Activated gamma-delta T cell treated with Interleukin-2 at 50 U/mL for 16 hours (primary cell): ENCODE measurements at places on chromosomes 1 and 21.
A peak's percentile ranks its signal among the peaks of the same experiment; 100 is the strongest.

- no peak for DNase-seq
These were observed 38.0 kb upstream of the PPP2R5A start for GRCh38 chr1:212247179-212247721.

- DNase-seq: no peak
These were observed 11.6 kb downstream of the UBE2J2 start for GRCh38 chr1:1262071-1262470.

GRCh38 chr1:161185282-161185682 lies 8.0 kb upstream of the B4GALT3 start:
- DNase-seq: peak; percentile 75

- no peak for DNase-seq
These were observed 65.6 kb downstream of the UCHL5 start for GRCh38 chr1:192993426-192994085.

DNA sequence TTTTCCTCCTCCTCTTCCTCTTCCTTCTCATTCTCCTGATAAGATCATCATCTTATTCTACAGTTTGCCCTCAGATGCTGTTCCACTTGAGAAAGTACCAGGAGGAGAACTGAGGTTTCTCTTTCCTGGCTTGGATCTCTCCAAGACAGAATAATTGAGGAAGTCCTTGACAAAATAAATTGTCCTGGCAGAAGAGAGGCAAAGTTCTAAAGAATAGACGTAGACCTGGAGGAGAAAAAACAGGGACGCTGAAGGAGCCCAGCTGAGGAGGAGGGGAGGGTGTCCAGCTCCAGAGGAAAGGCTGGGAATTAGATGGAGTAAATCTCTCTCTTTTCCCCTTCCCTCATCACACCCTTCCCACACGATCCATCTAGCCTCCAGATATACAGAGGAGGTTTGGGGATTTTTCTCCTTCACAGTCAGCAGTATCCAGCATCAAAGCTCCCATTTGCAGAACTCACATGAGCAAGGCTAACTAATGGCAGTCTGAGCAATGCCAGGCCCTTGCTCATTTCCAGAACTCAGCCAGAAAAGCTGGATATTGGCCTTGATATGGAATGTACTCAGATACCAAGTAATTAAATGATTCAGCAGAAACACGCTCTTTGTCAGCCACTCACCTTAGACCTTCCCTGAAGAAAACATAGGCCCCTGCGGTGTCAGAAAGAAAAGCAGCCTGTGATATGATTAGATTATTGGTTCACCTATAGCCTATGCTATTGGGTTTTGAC lies 5.1 kb upstream of the GNG12 start:
- DNase-seq: no peak
